ENCODE measurements at places on chromosomes 5 and 9.

DNA sequence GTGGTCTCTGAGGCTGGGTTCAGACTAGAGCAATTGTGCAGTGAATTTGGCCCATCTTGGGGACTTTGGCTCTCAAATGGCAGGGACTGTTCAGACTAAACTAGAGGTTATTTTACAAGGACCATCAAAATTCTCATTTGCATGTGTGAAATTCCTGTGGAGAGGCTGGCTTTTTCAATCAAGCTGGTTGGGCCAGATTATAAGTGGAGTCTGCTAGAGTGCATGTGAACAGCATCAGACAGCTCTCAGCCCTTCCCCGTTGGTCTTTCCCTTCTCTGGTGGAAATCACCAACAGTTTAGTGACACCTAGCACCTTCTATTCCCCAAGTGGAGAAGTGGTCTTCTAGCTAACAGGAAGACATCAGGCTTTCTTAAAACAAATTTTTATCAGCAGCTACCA lies 301.3 kb downstream of the CWC27 start:
- no peak for DNase-seq

GRCh38 chr5:176134529-176135223 lies 103.5 kb upstream of the SIMC1 start:
- no peak for DNase-seq

- no peak for DNase-seq
These were observed 42.9 kb upstream of the SMAD5 start for GRCh38 chr5:136089791-136090190.

GRCh38 chr9:121958530-121958929 lies 134.6 kb downstream of the TTLL11 start:
- DNase-seq = no peak

DNA sequence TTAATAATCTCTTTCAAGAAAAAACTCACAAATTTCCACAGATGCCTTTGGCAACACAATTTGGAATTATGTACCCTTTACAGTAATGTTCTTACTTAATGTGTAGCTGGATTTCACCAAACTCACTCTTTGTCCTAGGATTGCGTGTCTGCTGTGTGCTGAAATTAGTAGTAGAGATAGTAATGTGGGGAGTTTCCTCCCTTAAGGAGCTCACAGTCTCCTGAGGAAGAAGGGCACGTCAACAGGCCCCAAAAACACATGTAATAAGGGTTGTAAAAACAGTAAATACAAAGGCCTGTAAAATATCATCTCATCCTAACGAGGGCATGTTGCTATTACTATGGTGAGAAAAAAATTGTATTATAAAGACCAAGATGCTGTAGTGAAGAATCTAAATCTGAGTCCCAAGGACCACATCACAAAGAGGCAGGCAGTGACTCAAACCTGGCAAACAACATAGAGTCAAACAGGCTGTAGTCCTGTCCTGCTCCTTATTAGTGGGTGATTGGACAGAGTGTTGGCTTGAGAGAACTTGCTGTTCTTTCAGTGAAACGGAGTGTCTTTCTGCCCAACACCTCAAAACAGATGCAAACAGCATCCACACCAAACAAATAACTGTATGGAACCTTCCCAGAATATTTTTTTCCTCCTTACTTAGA lies 83.2 kb upstream of the PAPPA start:
- DNase-seq = no peak

GRCh38 chr5:127053049-127053448 lies 20.3 kb downstream of the C5orf63 start:
- no peak for DNase-seq

DNA sequence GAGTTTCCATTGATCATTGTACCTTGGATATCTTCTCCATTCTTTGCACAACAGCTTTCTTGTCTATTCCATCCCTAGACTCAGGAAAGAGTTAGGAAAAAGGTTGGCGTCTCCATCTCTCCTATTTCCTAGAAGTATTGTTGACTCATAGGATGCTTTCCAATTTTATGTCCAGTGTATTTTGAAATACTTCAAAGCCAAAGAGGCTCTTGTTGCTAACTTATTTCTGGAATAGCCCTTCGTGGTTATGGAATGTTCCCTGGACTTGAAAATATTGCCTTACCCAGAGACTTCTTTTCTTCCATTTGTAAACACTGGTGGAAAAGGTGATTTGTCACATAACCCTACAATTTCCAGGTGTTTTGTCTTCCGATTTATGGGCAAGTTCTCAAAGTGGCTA lies 402.3 kb upstream of the ZNF608 start:
- DNase-seq = no peak

GRCh38 chr5:134550271-134551214 lies 25.1 kb downstream of the JADE2 start:
- no peak for DNase-seq

DNA sequence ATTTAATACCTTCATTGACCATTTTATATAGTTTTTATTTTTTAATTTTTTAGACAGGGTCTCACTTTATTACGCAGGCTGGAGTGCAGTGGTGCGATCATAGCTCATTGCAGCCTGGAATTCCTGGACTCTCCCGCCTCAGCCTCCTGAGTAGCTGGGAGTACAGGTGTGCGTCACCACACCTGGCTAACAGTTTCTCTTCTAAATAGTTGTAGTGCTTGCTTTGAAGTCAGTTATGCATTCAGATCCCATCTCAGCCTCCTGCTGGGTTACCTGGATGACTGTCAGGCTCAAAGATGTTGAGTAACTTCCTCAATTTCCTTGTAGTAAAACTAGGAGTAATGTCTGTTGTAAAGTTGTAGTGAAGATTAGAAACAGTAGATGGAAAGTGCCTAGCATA lies 21.4 kb downstream of the SNX18 start:
- no peak for DNase-seq

GRCh38 chr5:24226479-24226878 lies 418.3 kb downstream of the CDH10 start:
- no peak for DNase-seq

DNA sequence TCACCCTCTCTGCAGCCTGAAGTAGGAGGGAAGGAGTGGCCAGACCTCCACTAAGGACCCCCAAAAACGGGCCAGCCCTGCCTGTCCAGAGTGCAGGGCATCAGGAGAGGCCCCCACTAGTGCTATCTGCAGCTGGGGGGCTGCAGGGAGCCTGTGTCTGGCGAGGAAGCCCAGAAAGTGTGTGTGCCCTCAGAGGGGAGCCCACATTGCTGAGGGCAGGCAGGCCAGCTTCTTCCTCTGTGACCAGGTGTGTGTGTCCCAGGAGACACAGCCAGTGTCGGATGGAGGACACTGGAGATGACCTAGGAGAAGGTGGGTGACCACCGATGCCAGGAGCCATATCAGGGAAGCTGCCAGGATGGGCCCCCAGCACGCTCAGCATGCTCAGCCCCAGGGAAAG lies 218.7 kb downstream of the IRX2 start:
- DNase-seq = no peak

DNA sequence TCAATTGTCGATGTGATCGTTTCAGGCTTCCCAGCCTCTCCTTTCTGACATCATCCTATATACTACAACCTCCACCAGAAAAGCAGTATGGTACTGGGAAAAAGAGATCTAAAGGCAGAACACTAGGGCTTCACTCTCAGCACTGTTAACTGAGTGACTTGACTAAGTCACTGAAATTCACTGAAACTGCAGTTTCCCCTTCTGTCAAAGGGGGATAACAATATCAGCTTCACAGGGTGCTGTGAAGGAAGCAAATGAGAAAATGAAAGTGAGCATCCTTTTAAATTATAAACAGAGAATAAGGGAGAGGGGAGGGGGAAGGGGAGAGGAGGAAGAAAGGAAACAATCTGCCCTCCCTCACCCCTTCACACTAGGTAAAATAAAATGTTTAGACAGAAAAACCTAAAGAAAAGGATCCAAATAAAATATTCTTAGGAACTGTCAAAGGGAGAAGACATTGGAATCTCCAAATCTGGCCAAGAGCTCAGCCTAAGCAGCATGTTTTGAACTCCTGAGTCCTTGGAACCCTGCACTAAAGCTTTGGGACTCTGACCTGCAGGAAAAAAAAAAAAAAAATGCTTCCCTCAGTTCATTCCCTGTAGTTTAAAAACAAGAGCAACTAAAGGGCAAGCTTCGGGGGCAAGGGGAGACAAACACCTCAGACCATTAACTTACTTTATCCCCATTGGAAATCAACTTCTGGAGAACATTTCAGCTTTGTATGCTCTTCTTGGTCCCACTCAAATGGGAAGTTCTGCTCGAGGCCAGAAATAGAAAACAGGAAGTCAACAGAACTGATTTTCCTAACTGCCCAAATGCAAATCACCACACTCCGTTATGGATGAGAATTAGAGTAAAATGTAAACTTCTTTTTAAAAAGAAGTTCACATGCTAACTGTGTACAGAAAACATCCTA lies 178.3 kb downstream of the DEPDC1B start:
- DNase-seq = no peak

DNA sequence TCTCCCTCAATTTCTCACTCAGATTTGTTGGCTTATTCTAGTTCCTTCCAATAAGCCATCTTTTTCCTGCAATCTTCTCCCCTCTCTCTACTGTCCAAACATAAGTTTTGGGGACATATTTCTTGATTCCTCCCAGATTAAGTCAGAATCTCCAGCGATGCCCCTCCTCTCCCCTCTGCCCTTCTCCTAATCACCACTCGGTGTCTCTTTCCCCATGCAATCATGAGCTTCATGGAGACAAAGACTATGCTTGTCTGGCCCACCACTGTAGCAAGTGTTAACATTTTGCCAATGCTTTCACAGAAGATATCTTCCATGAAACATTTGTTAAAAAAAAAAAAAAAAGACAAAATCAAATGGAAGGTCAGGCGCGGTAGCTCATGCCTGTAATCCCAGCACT lies 42.4 kb downstream of the PDE6A start:
- DNase-seq = no peak

DNA sequence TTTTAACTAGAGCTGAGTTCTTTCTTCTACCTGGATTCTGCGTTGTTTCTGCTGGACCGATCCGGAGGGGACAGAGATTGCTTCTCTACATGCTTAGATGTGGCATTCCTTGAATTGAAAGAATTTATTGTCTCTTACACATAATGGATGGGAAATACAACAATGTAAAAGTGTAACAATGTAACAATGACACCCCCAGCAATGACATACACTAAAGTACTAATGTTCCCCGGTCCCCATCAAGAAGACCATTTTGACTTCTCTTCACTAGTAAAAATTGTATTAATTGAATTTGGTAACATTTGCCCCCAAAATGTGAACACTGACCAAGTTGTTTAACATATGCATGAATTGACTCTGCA lies 760.2 kb downstream of the TAF11L14 start:
- DNase-seq = no peak

GRCh38 chr5:73902327-73903051 lies 276.5 kb downstream of the ARHGEF28 start:
- DNase-seq = peak; percentile 42

- no peak for DNase-seq
These were observed 19.4 kb downstream of the YIPF5 start for GRCh38 chr5:144151026-144151425.

DNA sequence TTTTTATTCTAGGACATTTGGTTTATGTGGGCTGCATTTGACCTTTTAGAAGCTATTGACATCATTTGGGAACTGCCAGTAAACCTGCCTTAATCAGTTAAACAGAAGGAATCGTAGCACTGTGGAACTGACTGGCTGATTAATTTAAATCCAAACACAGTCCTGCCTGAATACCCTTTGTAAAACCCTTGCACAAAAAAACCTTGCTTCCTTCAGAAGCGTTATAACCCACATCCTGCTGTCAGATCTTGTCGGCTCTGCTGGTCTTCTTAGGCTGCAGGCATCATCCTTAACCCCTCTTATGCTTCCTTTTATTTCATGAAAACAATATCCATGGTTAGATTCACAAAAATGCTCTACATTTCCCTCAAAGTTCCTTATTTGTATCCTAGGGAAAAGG lies 46.3 kb downstream of the PAM start:
- DNase-seq = no peak

DNA sequence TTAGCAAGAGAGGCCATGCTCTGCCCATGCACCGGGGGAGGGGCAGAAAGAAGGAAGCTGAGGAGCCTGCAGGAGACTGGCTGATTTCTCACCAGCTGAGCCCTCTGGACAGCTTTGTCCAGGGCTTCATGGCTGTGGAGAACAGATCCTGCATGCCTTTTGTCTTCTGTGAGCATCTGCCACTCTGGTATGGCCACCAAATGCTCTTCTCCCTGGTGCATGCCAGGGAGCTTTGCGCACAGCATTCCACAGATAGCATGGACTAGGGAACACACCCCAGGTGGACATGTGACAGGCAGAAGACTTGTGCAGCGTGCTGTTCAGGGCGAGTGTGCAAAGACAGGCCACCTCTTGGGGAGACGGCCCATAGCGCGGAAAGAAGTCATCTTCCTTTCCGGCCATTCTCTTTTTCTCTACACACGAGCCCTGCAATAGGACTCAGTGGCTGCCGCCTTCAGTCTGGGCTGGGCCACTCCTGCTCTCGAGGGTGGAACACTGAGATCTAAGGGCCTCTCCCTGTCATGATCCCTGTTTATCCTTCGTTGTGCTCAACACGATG lies 56.7 kb downstream of the GADD45G start:
- DNase-seq = no peak

DNA sequence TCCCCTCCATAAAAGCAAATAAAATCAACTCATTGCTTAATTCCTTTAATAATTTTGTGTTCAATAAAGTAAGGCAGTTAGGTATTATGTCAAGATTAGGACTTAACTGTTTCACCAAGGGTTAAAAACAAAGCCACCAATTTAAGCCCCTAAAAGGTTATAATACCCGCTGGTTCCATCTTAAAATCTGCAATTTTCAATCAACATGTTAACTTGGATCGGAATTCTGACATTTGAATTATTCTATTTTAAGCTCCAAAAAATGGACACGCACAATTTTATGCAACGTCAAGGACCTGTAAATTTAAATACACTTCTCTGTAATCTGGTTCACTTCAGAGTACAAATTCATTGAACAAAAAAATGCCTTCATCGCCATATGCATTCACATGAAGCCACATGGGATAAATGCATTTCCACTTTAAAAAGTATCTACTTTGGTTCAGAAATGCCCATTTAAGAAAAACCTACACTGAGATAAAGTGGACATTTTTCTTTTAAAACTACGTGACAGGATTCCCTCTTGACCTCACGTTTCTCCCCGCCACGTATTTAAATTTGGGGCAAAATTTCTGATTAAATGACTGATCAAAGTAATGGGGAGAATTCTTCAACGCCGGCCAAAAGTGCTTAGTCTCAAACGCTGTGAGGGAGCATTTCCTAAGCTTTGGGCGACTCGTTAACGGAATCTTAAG lies 721 bp downstream of the GIN1 start:
- no peak for DNase-seq

DNA sequence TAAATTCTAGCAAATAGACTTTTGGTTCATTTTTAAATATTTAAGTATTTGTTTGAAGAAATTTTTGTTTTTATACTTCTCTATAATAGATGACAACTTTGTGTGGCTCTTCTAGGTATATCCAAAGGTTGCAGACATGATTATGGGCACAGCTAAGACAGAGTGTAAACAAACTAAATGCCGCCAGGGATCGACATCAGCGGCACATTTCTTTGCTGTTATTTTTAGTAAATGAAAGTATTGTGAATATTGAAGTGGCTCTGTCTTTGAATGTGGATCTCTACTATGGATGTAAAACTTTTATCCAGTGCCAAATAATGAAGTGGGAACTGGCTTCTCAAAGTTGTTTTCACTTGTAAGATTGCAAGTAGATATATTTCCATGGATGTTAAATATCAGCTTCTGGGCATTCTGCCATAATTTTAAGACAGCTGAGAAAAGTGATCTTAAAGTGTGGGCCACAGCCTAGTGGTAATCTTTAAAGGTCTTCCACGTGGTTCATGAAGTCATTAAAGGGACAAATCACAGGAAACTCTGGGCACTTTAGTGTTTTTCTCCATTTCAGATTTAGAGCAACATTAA lies 589.9 kb downstream of the ZNF608 start:
- no peak for DNase-seq

GRCh38 chr5:170226661-170227060 lies 6.1 kb upstream of the C5orf58 start:
- DNase-seq = no peak
